ENCODE measurements at places on chromosomes 4 and X.

- DNase-seq, result no peak
Measured at GRCh38 chr4:76640353-76640910, 205.4 kb downstream of the SHROOM3 start.

- no peak for DNase-seq
Measured at GRCh38 chr4:188106454-188106853, 2.9 kb downstream of the TRIML2 start.

DNA sequence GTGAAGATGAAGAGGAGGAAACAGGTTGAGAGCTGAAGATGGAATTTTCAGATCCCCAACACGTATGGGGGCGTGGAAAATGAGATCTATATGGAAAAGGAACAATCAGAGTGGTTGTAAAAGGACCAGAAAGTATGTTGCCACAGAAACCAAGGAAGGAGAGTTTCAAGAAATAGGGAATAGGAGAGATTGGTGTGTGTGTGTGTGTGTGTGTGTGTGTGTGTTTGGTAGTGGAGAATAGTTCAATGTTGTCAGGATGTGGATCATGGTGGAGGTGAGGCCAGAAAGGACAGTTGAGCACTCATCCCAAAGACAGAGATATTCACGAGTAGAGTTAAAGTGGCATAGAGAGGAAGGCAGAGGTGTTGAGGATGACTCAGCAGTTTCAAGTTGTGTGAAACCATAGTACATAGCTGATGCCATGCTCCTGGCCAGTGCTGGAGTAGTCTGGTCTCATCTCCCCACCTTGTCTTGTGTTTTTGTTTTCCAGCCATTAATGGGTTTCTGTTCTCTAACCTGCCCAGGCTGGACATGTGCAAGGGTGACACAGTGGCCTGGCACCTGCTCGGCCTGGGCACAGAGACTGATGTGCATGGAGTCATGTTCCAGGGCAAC lies 36.1 kb downstream of the HEPH start:
- no peak for DNase-seq

DNA sequence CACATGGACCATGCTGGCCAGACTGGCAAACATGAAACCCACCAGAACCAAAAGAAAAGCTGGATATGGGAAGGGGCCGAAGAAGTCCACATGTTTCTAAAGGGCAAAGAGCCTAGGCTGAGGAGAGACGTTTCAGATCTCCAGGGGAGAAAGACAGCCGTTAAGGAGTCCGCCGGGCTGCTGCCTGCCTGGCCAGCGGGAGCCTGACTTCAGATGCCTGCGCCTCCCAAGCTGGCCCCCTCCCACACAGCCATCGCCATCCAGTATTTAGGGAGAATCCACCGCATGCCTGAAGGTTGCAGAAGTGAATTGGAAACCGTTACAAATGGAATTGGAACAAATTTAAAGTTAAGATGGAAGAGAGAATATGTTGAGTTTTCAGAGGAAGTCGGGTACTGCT lies 2.9 kb downstream of the TBL1X start:
- DNase-seq, result no peak

DNA sequence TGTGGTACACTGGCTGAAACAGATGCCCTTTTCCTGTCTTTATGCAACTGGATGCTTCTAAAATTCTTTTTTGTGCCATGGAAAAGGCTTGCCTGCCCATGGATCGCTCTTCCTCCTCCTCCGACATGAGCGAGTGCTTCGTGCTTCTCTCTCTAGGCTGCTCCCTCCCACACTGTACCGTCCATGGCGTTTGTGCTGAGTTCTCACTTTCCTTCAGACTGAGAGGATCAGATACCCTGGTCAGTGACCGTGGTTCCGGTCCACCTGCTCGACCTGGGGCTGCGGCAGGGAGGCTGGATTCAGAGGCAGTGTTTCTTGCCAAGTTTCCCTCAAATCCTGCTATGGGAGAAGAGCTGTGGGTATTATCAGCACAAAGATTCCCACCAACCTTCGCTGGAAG lies 10.2 kb upstream of the CLDN24 start:
- no peak for DNase-seq

DNA sequence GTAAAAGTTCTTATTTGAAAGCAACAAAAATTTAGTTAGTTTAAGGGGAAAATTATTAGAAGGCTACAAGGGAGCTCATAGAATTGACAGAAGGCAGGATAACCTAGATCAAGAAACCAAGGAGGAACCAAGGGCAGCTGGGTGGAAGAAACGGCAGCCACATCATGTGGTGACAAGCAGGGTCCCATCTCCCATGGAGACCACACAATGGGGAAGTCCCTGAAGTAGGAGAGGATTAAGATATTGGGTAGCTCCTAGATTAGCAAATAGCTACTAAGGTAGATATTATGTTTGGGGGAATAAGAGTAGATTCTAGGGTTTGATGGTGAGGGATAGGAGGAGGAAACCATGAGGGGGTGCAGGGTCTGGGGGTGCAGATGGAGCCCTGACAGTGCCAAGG lies 48.0 kb upstream of the TMEM154 start:
- DNase-seq, result no peak

DNA sequence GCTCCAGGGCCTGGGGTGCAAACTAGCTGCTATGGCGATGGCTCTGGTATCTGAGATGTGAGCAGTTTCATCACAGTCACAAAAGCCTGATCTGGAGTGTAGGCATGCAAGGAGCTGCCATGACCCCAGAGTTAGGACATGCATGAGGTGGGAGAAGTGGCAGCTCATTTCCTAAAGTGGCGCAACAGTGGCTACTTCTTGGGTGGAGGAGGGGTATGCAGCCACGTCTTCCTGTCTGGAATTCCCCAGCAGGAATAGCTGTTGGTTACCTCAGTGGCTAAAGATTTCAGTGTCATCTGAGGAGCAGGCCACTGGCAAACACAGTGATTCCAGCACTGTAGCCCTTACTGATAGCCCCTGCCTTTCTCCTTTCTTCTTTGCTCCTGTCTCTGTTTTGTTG lies 1382.5 kb downstream of the C4orf33 start:
- no peak for DNase-seq

DNA sequence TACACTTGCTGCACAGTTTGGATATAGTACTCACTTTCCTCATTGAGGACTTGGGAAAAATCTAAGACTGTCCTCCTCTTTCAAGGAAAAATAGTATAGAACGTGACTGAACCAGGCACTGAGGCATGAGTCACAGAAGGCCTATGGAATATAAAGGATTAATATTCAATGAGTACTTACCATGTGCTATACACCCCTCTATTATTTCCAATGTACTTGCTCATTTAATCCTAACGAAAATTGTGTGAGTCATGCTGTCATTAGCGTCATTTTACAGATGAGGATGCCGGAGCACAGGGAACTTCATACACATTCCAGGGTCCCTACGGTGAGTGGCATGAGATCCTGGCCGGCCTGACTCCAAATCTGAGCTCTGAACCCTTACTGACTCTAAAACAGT lies 2136.2 kb upstream of the TENM3 start:
- no peak for DNase-seq

Data from activated T-cell treated with anti-CD3 and anti-CD28 coated beads for 1 hour (primary cell).